COLO829 (cell line): ENCODE measurements at places on chromosomes 5 and 9.

- DNase-seq = no peak
Measured at GRCh38 chr9:86912210-86912609, 35.1 kb downstream of the GAS1 start.

GRCh38 chr5:74367241-74367733 lies 273.2 kb downstream of the ENC1 start:
- no peak for DNase-seq

GRCh38 chr5:134965271-134965825 lies 2.4 kb upstream of the CATSPER3 start:
- no peak for DNase-seq

DNA sequence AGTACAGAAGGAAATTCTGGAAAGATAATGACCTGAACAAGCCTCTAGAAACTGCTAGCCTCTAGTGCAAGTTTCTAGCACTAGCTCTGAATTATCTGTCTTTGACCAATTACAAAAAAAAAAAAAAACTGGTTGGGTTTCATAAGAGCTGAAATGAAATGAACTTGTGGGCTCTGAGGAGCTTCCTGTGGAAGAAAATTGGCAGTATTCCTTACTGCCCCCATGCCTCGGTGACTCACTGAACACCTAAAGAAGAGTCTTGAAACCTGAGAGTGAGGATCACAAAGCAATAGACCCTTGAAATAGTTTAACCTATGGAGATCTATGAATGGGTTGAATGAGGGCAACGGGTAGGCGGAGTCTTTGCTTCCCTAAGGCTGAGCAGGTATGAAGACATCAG lies 263.6 kb upstream of the RASA1 start:
- DNase-seq = no peak

GRCh38 chr5:139088024-139088423 lies 110.1 kb downstream of the SIL1 start:
- DNase-seq = peak; percentile 70

- no peak for DNase-seq
Measured at GRCh38 chr5:164597293-164597900, 1092.0 kb downstream of the MAT2B start.
